ENCODE measurements at places on chromosomes 7 and 10.

GRCh38 chr7:130901209-130901783, 167.3 kb upstream of the KLF14 start:
- peak; percentile 54 for DNase-seq

GRCh38 chr7:21149809-21150208, 278.1 kb upstream of the SP4 start:
- DNase-seq: no peak

DNA sequence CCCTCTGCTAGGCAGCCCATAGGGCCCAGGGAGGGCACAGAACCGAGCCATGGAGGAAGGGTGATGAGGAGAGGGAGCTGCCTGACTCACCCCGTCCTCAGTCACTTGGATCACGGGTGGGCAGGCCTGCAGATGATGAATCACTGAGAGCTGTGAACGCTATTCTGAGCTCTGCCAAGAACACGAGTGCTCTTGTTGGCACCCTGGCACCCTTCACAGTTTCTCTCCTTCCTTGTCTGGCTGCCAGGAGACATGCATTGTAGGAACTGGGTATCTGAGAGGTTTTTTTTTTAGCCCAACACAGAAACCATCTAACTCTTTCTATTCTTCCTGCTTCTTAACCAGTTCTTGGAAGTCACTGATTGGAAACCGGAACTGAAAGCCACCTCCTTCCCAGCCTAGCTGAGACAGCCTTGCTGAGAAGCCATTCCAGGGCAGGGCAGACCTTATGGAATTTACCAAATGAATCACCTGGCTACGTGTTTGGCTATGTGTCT, 82.1 kb downstream of the SLC37A3 start:
- DNase-seq: peak; percentile 84

DNA sequence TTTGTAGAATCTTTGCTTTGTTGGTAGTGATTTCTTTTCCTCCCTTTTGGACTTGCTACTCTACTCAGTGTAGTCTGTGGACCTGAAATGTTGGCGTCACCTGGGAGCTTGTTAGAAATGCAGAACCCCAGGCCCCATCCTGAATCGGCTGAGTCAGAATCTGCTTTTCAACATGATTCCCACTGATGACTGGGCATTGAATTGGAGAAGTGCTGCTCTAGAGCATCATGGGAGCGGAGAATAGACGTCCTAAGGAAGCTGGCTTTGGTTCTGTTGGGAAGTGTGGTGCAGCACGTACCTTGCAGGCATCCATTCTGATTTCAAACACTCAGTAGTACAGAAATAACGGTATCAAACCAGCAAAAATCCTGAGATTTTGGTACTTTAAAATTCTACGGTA, 54.7 kb downstream of the RBM33 start:
- DNase-seq: no peak

DNA sequence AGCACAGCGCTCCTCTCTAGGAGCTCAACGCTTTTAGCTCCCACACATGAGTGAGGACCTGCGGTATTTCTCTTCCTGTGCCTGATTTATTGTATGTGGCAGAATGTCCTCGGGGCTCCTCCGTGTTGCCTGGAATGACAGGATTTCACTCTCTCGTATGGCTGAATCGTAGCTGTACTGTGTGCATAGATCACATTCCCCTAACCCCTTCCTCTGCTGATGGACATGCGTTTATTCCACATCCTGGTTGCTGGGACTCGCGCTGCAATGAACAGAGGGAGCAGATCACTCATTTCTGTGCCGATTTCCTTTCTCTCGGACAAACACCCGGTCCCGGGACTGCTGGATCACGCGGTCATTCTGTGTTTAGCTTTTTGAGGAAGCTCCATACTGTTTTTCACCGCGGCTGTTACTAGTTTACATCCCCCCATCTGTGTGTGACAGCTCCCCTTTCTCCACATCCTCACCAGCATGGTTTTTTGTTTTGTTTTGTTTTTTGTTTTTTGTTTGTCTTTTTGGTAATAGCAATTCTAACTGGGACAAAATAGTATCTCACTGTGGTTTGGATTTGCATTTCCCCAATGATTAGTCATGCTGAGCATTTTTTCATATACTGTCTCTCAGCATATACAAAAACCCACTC, 76.3 kb downstream of the FOXL3 start:
- no peak for DNase-seq

Measured in DMS79 treated with DMSO at 0.1 percent for 48 hours (cell line).